ENCODE measurements at places on chromosomes 5 and 9.

GRCh38 chr9:72858089-72858912, 94.6 kb downstream of the ALDH1A1 start:
- no peak for DNase-seq

DNA sequence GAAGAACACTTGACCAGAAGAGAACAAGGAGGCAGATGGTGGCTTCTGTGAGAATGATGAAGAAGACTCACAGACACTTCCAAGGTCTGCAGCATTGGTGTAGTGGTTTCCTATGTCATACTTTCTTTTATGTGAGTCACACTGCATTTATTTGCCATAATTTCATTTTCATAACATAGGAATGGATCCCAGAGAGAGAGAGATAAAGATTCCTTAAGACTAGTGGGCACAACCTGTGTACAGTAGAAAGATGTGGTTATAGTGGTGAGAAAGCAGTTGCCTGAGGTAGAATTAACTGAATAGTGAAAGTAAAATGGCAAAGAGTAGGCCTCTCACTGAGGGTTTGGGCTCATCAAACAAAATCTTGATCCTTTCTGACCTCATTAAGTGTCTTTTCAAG, 7.6 kb upstream of the CCDC152 start:
- no peak for DNase-seq

GRCh38 chr5:105453216-105453807, 1890.7 kb upstream of the NUDT12 start:
- no peak for DNase-seq

GRCh38 chr9:92180002-92180400, 64.8 kb upstream of the SPTLC1 start:
- no peak for DNase-seq

DNA sequence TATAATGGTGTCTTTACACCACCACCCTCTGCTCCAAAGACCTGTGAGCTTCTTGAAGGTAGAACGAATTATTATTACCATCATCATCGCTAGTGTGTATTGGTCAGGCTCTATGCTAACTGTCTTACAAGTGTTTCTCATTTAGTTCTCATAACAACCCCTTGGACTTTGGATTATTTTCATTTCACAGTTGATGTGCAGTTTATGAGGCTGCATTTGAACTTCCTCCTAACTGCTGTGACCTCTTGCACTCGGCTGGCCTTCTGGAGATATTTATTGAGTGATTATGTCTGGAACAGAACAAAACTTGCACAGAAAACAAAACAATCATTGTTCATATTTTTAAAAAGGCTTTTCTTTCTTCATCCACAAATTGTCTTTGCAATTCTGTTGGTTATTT, 306.3 kb upstream of the SGCD start:
- no peak for DNase-seq

DNA sequence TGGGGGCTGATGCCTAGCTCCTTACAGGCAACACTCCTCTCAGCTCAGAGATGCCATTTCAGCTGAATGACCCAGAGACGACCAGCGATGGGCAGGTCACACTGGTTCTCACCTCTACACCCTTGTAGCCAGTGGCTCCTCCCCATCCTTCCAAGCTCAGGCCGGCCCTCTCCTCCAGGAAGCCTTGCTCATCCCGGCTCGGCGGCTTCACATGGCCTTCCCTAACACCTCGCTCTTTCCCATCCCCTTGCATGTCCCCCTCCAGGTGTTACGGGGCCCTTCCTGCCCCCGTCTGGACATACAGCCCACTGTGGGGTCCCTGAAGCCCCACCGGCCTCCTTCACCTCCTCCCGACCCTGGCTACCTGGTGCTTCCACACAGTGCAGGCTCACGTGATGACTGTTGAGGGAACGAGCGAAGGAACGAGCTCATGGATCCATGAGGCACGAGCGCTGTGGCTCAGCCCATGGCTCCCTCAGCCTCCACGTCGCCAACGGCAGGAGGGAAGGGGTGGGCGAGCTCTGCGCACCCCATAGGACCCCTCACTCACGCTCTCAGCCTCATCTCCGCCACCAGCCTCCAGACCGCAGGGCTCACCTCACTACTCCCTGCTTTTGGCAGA, 45.7 kb downstream of the SARDH start:
- DNase-seq: no peak

DNA sequence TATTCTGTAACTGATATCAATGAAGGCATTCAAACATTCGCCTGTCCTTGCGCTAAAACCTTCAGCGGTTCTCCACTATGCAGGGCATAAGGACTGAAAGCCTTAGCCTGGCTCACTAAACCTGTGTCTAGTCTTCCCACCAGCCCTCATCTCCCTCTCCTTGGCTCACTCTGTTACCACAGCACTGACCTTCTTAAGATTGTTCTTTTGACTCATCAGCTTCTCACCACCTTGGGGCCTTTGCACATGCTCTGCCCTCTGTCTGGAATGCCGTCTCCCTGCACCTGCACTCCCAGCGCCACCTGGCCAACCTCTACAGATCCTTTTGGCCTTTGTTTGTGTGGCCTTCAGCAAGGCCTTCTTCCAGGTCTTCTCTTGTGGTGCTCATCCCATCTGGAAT, 131.8 kb upstream of the IER5L start:
- no peak for DNase-seq

DNA sequence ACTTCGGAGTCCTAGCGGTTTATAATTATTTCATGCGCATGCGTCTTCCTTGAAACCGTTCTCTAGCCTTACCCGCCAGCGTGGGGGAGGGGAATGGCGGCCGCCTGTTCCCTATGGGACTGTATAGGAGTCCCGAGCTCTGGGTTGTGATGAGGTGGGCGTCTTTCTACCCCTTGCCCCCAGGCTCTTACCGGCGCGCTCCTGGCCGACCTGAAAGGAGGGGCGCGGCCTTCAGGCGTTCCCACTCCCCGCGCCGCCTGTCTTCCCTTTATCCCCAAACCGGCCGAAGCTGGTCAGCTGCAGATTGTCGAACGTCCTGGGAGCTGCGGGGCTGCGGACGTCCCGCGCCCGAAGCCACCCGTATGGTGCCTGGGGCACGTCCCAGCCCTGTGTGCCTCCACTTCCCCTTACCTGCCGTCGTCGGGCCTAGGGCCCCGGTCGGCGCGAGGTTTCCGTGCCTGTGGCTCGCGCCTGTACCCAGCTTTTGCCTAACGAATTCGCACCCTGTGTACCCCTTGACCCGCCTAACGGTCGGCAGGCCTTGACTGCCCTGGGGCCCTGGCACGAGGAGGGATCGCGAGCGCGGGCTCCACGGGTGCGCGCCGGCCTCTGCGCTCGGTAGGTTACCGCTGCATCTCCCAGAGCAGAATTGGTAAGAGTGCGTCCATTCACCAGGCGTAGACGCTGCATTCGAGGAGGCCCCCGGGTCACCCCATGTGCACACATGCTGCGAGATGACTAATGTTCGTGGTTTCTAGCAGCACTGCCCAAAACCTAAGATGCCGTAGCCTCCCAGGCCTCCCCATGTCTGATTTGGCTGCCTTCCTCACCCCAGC, 653 bp upstream of the HNRNPH1 start:
- DNase-seq: no peak

DNA sequence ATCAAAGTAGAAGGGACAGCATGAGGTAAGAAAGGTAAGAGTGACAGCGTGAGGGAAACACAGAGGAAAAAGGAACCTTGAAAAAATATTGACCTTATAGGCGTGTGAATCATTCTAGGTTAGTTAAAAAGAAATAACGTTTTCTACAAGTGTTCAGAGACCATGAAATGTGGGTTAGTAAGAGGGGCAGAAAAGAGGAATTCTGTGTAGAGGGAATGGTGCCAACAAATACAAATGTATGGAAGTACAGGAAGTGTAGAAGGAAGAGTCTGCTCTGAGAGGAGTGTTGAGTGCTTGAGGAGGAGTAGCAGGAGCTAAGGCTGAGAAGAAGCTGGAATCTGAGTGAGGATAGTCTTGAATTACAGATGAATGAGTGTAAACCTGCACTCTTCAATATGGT, 418.6 kb upstream of the RIOK2 start:
- DNase-seq: no peak

DNA sequence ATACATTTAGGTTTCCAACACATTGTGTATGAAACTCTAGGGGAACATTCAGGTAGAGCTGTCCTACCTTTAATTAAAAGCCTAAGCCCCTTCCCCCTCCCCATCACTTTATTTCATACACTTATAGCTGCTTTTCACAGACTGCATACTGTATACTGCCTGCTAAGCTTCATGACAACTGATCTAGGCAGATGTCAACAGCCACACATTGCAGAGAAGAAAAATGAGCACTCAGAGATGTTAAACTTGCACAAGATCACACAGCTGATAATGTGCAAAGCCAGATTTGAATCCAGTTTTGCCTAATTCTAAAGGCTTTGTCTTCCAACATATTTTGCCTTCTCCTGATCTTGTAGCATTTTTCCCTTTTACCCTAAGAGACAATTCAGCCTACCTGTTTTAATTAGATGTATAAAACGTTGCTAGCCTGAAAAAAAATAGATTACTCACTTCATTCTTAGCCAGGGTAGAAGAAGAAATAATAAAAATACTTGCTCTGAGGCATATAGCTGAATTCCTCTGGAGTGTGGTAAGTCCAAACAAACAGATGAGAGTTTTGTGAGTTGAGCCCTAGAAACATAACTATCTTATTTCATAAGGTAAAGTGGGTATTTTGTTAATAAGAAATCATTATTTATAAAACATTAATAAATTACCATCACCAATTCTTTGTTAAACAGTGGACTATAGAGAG, 56.9 kb upstream of the CAST start:
- no peak for DNase-seq

- DNase-seq: no peak
Measured at GRCh38 chr5:166365164-166365563, 1926.3 kb upstream of the WWC1 start.
